Neuronal stem cell (in vitro differentiated cells): ENCODE measurements at places on chromosomes 16 and 17.

- no peak for DNase-seq
- H3K27me3 ChIP-seq: no peaks in the 10 kb centered on the region
- no peak overlapping the region for H3K4me3 ChIP-seq
- H3K36me3 ChIP-seq: peaks cover 2% of the 10 kb centered on the region
These were observed 122.0 kb upstream of the CHMP6 start for GRCh38 chr17:80869481-80870145.

DNA sequence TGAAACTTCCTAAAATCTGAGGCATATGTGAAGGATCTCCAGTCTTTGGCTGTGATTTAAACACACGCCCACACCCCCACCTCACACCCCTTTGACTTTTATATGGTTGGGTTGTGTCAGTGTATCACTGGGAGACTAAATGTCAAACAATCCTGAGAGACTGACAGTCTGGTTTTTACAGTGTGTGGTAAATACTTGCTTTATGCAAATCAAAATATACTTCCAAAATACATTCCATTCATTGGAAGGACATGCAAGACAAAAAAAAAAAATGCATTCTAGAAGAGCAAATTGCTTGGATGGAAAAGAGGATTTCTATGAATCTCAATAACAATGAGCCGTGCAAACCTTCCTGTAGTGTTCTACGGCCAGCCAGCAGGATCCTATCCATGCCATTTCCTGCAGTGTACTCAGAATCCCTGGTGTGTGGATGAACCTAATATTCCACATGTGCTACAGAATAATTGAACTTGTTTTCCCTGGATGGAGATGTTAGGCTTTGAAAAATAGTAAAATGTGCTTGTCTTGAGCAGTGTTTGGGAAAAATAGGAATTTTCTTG is 602.1 kb upstream of the GOT2 start:
- no peaks in the 10 kb centered on the region for H3K27me3 ChIP-seq
- H3K27ac ChIP-seq: no peak overlapping the region
- no peaks in the 10 kb centered on the region for H3K36me3 ChIP-seq
- H3K4me3 ChIP-seq: no peak overlapping the region
- no peaks in the 10 kb centered on the region for H3K4me1 ChIP-seq

DNA sequence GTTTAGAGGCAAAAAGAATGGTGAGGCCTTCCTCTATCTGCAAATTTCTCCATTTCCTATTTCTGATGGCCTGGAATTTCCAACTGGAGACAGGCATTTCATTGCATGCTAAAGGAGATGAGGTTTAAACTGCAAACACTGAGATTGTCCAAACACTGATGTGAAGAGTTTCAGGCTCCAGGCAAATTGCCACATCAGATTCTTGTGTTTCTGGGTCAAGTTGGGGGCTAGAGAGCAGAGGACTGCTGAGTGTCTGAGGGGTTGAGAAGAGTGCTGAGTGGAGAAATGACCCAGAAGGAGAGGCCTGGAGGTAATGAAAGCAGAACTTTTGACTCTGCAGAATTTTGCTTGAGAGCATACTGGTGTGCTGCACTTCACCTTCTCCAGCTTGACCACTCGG is 216.7 kb upstream of the MPHOSPH6 start:
- H3K36me3 ChIP-seq: no peaks in the 10 kb centered on the region
- H3K4me1 ChIP-seq: no peaks in the 10 kb centered on the region
- no peak for DNase-seq
- no peak overlapping the region for H3K27ac ChIP-seq
- H3K27me3 ChIP-seq: no peaks in the 10 kb centered on the region
- no peak overlapping the region for H3K4me3 ChIP-seq

DNA sequence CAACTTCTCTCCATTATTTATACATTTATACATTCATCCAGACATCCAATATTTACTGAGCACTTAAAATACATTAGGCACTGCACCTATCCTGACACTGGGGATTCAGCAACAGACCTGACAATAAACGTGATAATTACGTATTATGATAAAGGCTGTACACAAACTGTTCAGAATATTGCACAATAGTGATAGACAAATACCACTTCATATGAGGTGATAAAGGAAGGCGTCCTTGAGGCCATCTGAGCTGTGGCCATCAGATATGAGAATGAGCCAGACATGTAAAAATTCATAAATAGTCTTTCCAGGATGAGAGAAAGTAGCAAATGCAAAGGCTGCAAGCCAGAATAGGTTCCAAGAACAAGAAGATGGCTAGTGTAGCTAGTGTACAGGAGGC is 8.6 kb downstream of the USP32 start:
- no peak for DNase-seq
- H3K27ac ChIP-seq: no peak overlapping the region
- H3K36me3 ChIP-seq: peaks cover 5% of the 10 kb centered on the region
- no peak overlapping the region for H3K4me3 ChIP-seq
- peaks cover 8% of the 10 kb centered on the region for H3K4me1 ChIP-seq
- no peaks in the 10 kb centered on the region for H3K27me3 ChIP-seq

GRCh38 chr17:17963066-17963465 is 9.1 kb downstream of the TOM1L2 start:
- H3K27ac ChIP-seq: no peak overlapping the region
- DNase-seq: no peak
- no peak overlapping the region for H3K4me3 ChIP-seq

- no peaks in the 10 kb centered on the region for H3K36me3 ChIP-seq
- no peak overlapping the region for H3K4me3 ChIP-seq
- no peak overlapping the region for H3K27ac ChIP-seq
- H3K4me1 ChIP-seq: no peaks in the 10 kb centered on the region
- DNase-seq: no peak
These were observed 22.5 kb upstream of the MED9 start for GRCh38 chr17:17454276-17454675.

GRCh38 chr16:2372684-2373083 is 32.2 kb upstream of the ABCA3 start:
- no peak overlapping the region for H3K27ac ChIP-seq
- H3K4me3 ChIP-seq: no peak overlapping the region
- H3K27me3 ChIP-seq: peaks cover 47% of the 10 kb centered on the region
- no peak for DNase-seq
- H3K36me3 ChIP-seq: no peaks in the 10 kb centered on the region

DNA sequence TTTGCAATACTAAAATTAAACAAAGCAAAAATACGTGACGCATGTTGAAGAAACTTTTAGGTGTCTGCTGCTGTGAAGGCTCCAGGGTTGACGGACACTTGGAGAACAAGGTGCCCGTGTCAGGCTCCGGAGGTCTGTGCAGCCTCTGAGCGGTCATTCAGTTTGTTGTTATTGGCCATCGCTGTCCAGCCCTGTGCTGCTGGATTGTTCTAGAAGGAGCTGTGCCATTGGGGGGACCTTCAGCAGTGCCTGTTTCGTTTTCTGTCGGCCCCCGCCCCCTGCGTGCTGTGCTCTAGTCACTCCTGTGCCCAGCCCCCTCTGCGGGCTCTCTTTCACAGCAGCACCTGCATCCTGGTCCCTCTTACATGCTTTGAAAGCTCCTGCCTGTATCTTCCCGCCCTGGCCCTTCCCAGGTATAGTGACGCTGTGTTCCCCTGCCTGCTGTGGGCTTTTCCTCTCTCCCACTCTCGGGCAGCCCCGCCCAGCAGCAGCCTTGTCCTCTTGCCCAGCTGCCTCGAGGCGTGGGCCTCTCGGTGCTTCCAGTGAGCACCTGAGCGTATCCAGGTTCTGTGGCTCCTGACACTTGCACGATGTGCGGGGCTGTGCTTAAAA is 50.7 kb downstream of the RNF213 start:
- peaks cover 14% of the 10 kb centered on the region for H3K36me3 ChIP-seq
- H3K27ac ChIP-seq: no peak overlapping the region
- no peak overlapping the region for H3K4me3 ChIP-seq
- H3K4me1 ChIP-seq: no peaks in the 10 kb centered on the region
- no peaks in the 10 kb centered on the region for H3K27me3 ChIP-seq

DNA sequence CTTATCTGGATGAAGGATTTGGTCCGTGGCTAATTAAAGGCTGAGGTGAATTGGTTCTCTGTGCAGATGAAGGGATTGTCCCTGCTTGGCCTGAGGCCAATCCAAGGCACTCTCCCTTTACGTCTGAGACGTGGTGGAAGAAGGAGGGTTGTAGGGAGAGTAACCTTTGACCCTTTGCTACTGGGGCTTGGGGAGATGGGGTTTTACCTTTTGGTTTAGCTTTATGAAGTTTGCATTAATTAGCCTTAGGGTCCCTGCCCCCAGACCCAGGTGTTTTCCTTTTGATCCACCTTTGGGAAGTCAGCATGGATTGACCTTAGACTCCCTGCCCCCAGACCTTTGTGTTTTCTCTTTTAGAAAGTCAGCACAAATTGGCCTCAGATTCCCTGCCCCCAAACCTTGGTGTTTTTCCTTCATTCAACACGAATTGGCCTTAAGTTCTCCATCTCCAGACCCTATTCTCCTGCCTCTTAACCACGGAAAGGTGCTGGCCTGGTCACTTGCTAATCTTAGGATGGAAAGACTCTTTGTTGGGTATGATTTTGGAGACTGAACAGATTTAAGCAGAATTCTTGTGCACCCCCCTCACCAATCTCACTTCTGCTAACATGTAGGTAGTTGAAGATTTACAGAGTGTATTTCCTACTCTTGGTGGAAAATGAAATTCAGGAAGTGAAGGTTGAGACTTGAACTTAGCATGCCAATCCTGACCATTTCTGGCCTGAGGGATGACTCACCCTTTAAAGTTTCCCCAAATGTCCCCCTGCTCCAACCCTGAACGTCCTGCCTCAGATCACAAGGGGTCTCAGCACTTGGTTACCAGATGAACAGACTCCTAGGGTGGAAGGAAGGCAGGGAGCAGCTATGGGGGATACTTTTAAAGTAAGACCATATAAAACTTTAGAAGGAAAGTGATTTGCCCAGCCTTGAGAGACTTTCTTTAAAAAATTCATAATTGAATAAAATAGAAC is 23.1 kb upstream of the MMD start:
- peaks cover 4% of the 10 kb centered on the region for H3K27me3 ChIP-seq
- H3K4me3 ChIP-seq: no peak overlapping the region
- DNase-seq: no peak
- no peaks in the 10 kb centered on the region for H3K36me3 ChIP-seq
- H3K27ac ChIP-seq: peak overlapping the region; percentile 37
- no peaks in the 10 kb centered on the region for H3K4me1 ChIP-seq

DNA sequence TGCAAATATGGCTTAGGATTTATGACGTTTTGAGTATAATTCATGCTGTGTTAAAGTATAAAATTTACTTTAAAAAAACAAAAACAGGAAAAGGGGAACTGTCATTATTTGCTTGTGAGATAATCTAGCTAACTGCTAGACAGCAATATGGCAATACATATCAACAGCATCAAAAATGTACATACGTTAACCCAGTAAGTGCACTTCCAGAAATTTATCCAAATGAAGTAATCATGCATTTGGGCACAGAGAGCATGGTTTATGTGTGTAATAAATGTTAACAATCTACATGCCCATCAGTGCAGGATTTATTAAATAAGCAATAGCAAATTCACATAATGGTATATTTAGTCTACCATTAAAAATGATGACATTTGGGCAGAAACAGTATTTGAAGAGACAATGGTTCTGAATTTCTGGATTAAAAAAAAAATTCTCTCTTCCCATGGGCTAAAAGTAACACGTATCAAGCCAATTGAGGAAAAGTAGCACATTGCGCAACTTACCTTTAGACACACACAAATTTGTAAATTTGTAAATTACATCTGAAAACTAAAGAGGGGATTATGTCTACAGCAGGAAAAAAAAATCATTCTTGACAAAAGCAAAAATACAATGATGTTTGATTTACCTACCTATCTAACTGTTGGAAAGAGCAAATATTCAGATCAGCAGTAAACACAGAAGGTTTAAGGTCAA is 80.2 kb downstream of the CACNG1 start:
- no peaks in the 10 kb centered on the region for H3K4me1 ChIP-seq
- no peaks in the 10 kb centered on the region for H3K27me3 ChIP-seq
- H3K36me3 ChIP-seq: peaks cover 77% of the 10 kb centered on the region
- H3K27ac ChIP-seq: no peak overlapping the region
- H3K4me3 ChIP-seq: no peak overlapping the region

GRCh38 chr17:57490890-57491289 is 234.6 kb downstream of the MSI2 start:
- no peak overlapping the region for H3K4me3 ChIP-seq
- no peaks in the 10 kb centered on the region for H3K27me3 ChIP-seq
- no peak overlapping the region for H3K27ac ChIP-seq
- H3K4me1 ChIP-seq: peaks cover 17% of the 10 kb centered on the region

DNA sequence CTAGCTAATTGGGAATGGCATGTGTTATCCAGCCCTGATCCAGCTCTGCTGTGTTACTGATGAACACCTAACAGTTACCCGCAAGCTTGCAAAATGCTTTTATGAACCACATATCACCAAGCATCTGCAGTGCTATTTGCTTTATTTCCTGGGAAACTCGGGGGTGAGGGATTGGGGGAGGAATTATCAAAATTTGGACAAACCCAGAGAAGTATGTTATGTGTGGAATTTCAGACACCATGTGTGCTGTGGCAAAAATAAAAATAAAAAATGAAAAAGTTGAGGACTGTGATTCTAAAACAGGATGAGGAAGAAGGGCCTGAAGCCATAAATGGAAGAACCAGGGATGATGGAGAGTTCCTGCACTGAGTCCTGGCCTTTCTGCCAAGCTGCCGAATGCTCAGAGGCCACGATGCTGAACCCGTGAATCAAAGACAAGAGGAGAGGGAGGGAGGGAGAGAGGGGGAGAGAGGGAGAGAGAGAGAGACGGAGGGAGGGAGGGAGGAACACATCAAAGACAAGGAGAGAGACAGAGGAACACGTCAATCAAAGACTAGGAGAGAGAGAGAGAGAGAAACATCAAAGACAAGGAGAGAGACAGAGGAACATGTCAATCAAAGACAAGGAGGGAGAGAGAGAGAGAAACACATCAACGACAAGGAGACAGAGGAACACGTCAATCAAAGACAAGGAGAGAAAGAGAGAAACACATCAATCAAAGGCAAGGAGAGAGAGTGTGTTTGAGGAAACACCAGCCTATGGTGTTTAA is 89.8 kb downstream of the MRM3 start:
- no peak overlapping the region for H3K27ac ChIP-seq
- DNase-seq: no peak
- H3K27me3 ChIP-seq: no peaks in the 10 kb centered on the region
- H3K4me1 ChIP-seq: no peaks in the 10 kb centered on the region

GRCh38 chr16:15672514-15673167 is 22.6 kb downstream of the NDE1 start:
- peaks cover 61% of the 10 kb centered on the region for H3K36me3 ChIP-seq
- no peak overlapping the region for H3K4me3 ChIP-seq
- H3K27me3 ChIP-seq: no peaks in the 10 kb centered on the region
- no peak for DNase-seq
- H3K4me1 ChIP-seq: no peaks in the 10 kb centered on the region
- H3K27ac ChIP-seq: no peak overlapping the region
